ENCODE measurements at places on chromosomes 5 and 9. TPM values are rescaled to one million over a fixed set of nuclear protein-coding genes. Genes with fewer than 3 reads are reported as not detected.

The FOXD4L4 gene
- not detected for polyA plus RNA-seq

The IL3 gene
- not detected for polyA plus RNA-seq

The ZFP37 gene
- polyA plus RNA-seq, result 4.8 TPM

The PCDHB2 gene
- polyA plus RNA-seq, result 1.7 TPM

The RMRP gene
- not detected for polyA plus RNA-seq

The C9orf152 gene
- 0.07 TPM for polyA plus RNA-seq

The SPATA31D4 gene
- not detected for polyA plus RNA-seq

The CMYA5 gene
- polyA plus RNA-seq, result 13.7 TPM

The FOXD4 gene
- 0.12 TPM for polyA plus RNA-seq

The PALM2AKAP2 gene
- 9.6 TPM for polyA plus RNA-seq

The ARHGEF28 gene
- polyA plus RNA-seq, result 34.0 TPM

The LHX3 gene
- not detected for polyA plus RNA-seq

The CCL28 gene
- polyA plus RNA-seq, result 3.2 TPM

The GNPDA1 gene
- 108 TPM for polyA plus RNA-seq

The FCN1 gene
- 3.5 TPM for polyA plus RNA-seq

The FGF18 gene
- 0.27 TPM for polyA plus RNA-seq

The SPINK13 gene
- polyA plus RNA-seq, result 0.21 TPM

The INSL4 gene
- not detected for polyA plus RNA-seq

The ENHO gene
- polyA plus RNA-seq, result 0.87 TPM

The ECSCR gene
- 43.5 TPM for polyA plus RNA-seq

The DMRTA1 gene
- polyA plus RNA-seq, result 0.22 TPM

The CTSV gene
- polyA plus RNA-seq, result 2.1 TPM

The SLC25A2 gene
- polyA plus RNA-seq, result not detected

The GIN1 gene
- polyA plus RNA-seq, result 5.0 TPM

The FAM153A gene
- polyA plus RNA-seq, result 3.9 TPM
